Hair follicular keratinocyte (primary cell): ENCODE measurements at places on chromosomes 5 and 9. TPM values are rescaled to one million over a fixed set of nuclear protein-coding genes. Genes with fewer than 3 reads are reported as not detected.

SLC4A9 gene
- total RNA-seq, result not detected in 2 replicates

MAMDC2 gene
- total RNA-seq, result 2.2 and 7.7 TPM in 2 replicates

ECSCR gene
- total RNA-seq, result not detected in 2 replicates

DBH gene
- not detected in 2 replicates for total RNA-seq

CCIN gene
- total RNA-seq, result not detected in 2 replicates

ANKRD18B gene
- total RNA-seq, result 1.8 and 1.9 TPM in 2 replicates

PCDHA10 gene
- not detected in 2 replicates for total RNA-seq

STING1 gene
- total RNA-seq, result 44.2 and 55.8 TPM in 2 replicates

IFNE gene
- 0.76 and 2.3 TPM in 2 replicates for total RNA-seq

IFNB1 gene
- not detected in 2 replicates for total RNA-seq

CCL21 gene
- 0.31 TPM in 1 of 2 replicates, not detected in the other for total RNA-seq

GARIN3 gene
- not detected in 2 replicates for total RNA-seq
